ENCODE measurements at places on chromosomes 2 and 18. TPM values are rescaled to one million over a fixed set of nuclear protein-coding genes. Genes with fewer than 3 reads are reported as not detected.

DNA sequence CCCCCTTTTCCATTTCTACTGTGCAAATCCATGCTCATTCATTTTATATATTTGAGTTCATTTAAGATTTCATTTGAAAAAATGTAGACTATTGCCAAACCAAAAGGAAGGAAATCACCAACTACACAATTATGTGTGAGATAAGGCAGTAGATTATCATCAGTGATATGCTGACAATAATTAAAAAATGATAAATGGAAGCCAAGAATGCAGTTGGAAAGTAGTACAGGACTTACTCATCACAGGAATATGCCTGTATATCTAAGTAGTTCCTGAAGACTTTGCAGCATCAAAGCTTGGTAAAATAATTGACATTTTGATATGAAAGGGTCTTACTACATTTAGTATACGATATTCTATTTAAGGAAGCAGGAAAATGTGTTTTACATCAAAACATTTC lies 166.1 kb upstream of the OTX1 start:
- peaks cover 17% of the 10 kb centered on the region for H3K36me3 ChIP-seq
- peaks cover 3% of the 10 kb centered on the region for H3K4me1 ChIP-seq
- peak overlapping the region; percentile 16 for H3K27ac ChIP-seq
- no peak overlapping the region for H3K4me3 ChIP-seq

GRCh38 chr18:61931654-61932379 lies 39.0 kb upstream of the RNF152 start:
- no peak for DNase-seq
- no peaks in the 10 kb centered on the region for H3K27me3 ChIP-seq
- peaks cover 1% of the 10 kb centered on the region for H3K36me3 ChIP-seq
- H3K4me1 ChIP-seq: no peaks in the 10 kb centered on the region

DNA sequence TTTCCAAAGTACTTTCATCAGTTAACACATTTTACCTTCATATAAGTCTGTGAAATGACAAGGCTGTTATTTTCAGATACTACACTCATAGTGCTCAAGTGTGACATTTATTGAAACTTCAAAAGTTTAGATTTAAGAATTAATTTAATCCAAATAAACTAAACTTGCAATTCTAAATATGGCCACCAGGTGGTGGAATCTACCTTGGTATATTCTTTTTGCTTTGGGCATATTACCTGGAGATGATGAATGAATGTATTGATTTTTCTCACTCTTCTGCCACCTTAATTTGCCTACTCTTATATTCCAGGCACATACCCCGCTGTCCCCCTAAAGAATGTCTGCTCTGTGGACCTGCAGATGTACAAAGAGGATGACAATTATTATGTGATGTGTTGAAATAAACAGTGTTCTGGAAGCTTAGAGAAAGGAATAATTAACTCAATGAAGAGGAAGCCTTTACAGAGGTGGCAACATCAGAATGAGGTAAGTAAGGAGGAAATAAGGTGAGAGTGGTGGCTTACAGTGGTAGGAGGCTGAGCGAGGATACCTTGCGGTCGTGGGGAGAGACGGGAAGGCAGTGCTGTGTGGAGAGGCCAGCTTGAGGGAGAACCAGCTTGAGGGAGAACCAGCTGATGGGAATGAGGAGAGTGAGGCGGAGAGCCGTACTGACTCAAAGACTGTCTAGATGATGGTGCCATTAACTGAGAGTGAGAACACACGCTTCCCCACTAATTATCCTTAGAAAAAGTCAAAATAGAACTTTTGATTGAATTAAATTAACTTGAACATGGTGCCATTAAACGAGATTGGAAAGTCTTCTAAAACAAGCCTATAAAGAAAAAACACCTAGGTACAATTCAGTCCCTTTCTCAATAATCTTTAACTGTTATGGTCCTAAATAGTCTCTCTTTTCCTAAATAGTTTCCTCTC lies 179.5 kb downstream of the CELF4 start:
- H3K4me3 ChIP-seq: no peak overlapping the region
- no peak overlapping the region for H3K27ac ChIP-seq
- DNase-seq: no peak
- peaks cover 2% of the 10 kb centered on the region for H3K4me1 ChIP-seq
- no peaks in the 10 kb centered on the region for H3K36me3 ChIP-seq

Gene ITGA6
- 40.5 TPM for total RNA-seq

DNA sequence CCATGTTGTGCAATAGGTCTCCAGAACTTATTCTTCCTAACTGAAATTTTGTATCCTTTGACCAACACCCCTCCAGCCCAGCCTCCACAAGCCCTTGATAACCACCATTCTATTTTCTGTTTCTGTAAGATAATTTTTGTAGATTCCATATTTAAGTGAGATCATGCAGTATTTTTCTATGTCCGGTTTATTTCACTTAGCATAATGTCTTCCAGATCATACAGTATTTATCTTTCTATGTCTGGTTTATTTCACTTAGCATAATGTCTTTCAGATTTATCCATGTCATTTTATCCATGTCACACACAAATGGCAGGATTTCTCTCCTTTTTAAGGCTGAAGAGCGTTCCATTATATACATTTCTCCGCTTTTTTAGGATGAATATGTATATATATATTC lies 24.4 kb upstream of the ONECUT2 start:
- no peak overlapping the region for H3K4me3 ChIP-seq
- no peak for DNase-seq
- H3K27me3 ChIP-seq: peaks cover 59% of the 10 kb centered on the region
- no peak overlapping the region for H3K27ac ChIP-seq
- H3K4me1 ChIP-seq: no peaks in the 10 kb centered on the region

- DNase-seq: no peak
- H3K27me3 ChIP-seq: no peaks in the 10 kb centered on the region
- H3K36me3 ChIP-seq: peaks cover 27% of the 10 kb centered on the region
Measured at GRCh38 chr2:70083344-70084156, 3.7 kb upstream of the PCBP1 start.

Measured in mesothelial cell of epicardium (in vitro differentiated cells).